Eye (tissue), 1 donor: ENCODE measurements at places on chromosomes 16 and 17.
A peak's percentile ranks its signal among the peaks of the same experiment; 100 is the strongest.

GRCh38 chr16:21654881-21655280 lies 2.5 kb upstream of the IGSF6 start:
- no peak for DNase-seq

DNA sequence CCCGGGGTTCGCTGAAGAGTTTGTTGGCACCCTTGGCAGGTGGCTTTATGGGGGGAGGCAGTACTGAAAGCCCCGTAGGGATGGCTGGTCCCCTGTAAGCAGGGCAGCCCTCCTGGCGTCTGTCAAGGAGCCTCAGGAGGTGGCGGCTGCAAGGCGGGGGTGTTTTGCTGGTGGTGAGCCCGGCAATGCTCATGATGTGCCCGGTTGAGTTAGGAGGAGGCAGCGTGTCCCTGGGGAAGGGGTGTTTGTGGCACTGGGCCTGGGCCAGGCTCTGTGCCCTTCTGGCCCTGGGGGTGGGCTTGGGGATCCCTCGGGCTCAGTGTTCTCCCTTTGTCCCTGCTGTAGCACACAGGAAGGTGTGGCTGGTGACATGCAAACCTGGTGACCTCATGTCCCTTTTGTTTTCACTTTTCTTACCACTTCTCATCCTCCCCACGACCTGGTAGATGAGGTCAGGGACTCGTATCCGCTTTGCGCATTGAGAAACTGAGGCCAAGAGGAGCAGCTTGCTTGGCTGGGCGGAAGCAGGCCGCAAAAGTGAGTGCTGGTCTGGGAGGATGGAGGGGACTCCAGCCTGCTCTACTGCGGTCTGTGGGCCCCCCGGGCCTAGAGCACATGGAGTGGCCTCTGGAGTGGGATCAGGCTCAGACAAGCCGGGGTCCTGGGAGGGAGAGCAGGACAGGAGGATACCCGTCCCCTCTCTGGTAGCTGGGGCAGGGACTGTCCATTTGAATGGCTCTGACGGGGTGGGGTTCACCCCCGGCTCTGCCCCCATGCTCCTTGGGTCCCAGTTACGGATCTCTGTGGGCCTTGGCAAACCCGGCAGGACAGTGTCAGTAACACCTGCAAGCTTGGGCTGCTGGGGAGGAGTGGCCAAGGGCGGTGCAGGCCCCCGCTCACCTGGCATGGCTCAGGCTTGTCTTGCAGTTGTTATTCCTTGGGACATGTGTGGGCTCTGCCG lies 2.2 kb downstream of the SNN start:
- DNase-seq = no peak

DNA sequence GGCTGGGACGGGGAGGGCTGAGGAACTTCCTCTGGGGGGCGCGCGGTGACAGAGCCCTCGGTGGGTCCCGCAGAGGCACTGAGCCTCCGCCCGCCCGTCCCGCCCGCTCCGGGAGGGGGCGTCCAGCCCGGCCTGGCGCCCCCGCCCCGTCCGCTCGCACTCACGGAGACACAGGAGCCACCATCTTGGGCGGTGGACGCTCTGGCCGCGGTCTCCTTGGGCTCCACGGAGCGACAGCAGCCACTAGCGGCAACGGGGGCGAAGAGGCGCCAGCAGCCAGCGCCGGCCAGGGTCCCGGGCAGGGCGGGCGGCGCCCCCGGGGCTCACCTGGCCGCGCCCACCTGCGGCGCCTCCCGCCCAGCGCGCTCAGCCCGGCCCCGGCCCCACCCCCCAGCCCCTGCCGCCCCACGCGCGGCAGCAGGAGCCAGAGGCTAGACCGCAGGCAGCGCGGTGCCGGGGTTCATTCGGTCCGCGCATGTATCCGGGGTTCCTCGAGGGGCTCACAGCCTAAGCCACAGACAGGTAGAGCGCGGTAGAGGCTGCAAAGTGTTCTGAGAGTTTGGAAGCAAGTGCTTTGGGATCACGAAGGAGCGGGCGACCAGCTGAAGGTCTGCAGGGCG lies at the start of gene C17orf113:
Gene C17orf113, minus strand, starts transcription at position 209 of the 620 bp plus-strand sequence. CDS start 7,225 bp downstream, outside the sequence.
- peak; percentile 84 for DNase-seq

- DNase-seq = no peak
Measured at GRCh38 chr17:77210946-77211541, 70.3 kb downstream of the SEC14L1 start.

DNA sequence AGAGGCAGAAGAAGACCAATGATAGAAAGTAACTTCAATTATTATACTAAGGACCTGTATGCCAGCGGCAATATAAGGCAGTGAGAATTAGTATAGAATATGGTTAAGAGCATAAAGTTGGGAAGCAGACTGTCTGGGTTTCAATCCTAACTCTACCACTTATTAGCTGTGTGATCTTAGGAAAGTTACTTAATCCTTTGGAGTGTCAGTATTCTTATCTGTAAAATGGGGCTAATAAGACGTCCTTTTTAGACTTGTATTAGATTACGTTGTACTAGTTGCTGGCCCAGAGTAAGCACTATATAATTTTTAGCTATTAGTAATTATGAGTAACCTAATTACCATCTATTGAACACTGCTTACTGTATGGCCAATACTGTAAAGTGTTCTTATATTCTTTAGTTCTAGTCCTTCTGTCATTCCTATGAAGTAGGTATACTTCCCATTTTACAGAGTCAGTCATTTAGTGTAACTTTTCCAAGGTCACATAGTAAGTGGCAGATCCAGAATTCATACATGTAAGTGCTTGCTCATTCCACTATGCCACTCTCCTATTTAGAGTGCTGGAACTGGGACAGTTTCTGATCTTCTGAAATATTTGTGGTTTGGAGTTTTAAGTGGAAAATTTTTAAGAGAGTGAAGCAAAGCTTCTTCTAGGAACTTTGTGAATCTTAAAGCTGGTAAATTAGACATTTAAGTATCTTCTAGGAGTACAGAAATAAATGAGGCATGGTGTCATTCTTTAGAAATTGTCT lies 22.5 kb downstream of the HEATR9 start:
- no peak for DNase-seq

DNA sequence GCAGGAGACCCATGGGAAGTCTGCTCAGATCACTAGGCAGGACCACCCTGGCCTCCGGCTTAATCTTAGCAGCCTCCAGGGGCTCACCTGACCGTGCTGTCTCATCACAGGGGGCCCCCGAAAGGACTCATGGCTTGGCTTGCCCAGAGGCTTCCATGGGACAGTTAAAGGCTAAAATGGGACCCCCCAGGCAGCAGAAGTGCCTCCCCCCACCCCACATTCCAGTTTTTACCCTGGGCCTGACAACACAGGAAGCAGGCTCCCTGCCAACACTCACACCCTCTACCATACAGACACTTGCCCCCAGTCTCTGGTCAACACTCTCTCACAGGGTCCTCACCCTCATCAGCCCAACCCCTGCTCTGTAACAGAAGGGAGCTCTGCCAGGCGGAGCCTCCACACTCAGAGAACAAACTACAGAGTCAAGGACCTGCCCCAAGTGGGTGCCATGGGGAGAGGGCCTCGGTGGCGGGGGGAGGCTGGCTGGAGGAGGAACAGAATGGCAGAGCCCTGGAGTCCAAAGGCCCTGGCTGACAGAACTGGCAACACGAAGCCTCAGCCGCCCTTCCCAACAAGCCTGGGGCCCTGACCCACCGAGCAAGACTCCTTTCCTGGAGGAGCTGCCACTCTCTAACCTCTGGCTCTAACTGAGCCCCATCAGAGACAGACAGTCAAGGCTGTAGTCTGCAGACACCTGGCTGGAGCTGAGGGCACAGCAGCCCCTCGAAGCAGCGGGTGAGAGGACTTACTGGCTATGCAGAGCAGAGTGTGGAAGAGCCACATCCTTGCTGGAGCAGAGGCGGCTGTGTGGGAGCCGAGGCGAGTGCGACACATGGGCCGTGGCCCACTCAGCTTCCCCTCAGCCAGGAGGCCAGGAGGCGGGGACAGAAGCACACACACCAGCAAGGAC lies at the start of gene ITGAE:
Gene ITGAE, minus strand, starts transcription at position 827 of the 910 bp plus-strand sequence. Its CDS starts 44 bp downstream, at position 783.
- no peak for DNase-seq

GRCh38 chr16:85120006-85120340 lies 7.7 kb upstream of the CIBAR2 start:
- DNase-seq = no peak

DNA sequence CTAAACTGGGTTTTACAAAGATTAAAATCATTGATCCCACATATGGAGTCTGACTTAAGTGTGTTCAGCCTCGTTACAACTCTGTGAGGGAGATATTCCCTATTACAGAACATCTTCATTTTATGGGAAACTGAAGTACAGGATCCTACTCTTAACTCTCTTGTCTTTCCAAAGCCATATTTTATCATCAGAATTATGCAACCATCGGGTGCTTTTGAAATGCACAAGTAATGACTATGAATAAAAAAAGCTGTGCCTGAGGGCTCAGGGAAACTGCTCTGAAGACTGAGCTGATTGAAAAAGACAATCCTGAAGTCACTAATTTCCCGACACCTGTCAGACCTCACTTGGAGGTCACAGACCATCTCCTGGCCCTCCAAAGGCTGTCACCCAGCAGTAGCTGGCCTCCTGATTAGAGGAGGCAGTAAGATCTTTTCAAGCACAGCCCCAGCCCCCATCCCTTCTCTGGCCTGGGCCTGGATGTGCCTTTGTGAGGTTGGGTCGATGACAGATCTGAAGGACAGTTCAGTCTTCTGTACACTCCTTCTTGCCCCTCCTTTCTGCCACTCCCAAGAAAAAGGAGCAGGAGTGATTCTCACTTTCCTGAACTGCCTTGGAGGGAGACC lies 5.6 kb downstream of the AKAP1 start:
- DNase-seq = no peak

DNA sequence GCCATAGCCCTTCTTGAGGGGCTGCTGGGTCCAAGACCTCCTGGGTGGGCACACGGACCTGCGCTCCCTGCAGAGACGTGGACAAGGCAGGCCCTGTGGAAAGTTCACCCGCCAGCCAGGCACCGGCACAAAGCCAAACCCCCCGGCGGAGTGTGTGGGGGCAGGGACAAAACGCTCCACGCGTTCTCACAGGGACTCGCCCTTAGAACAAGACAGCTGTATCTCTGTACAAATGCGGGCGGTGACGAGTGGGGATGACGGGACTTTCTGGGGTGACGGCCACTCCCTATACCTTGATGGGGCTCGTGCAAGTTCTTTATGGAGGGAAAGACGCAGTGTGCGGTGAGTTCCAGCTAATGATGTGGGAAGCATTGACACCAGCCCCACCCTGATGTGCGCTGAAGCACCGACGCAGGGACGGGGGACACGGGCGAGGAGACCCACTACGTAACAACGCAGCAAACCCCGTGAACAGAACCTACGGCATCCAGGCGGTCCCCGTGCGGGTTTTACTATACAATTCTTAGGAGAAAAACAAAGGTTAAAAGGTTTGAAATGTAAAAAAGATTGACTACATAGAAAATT lies 49.4 kb downstream of the LMF1 start:
- DNase-seq = no peak

DNA sequence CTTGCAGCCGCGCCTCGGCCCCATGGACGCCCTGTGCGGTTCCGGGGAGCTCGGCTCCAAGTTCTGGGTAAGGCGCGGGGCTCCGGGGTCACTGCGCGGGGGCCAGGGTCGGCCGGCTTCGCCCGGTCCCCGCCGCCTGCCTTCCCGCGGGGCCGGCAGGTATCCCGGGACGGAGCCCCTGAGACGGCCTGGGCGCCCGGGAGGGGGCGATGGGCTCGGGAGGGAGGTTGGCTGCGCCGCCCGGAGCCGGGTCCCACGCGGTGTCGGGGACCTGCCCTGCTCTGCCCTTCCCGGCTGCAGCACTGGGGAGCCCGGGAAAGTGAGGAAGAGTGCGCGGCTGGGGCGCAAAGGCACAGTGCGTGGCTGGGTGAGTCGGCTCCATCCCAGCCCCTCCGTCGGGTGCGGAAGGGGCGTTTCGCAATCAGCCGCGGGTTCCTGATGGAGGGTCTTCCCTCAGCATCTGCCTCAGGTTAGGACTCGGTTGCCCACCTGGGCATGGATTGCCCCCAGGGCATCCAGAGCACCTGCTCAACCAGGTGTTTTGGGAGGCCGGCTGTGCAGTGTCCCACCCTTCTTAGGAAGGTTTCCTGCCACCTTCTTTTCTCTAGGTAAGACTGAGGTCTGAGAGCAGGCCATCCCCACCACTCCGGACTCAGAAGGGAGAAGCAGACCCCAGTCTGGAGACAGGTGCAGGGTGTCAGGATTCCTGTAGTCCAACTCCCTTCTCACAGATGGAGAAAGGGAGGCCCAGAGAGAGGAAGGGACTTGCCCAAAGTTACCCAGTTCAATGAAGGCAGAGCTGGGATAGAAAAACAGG lies 442 bp downstream of the ABCC3 start:
- DNase-seq = no peak

DNA sequence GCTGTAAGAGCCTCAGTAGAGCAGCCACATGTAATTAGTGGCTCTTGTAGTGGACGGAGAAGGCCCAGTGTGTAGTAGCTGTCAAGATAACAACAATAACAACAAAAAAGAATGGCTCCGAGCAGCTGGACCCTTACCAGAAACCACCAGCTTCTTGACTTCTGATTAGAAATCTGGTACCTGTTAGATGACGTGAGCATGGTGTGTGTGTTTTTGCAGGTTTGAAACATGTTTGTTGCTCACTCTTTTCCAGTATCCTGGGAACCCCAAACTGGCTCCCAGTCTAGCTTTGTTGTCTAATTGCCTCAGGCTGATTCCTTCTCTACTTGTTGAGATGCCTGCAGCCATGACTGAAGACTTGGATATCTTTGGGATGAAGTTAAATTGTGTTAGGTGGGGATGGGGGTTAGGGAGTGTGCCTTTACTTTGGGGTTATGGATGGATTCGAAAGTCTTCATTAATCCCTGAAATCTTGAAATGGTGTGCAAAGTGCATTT lies 21.0 kb downstream of the IGF2BP1 start:
- DNase-seq = no peak

DNA sequence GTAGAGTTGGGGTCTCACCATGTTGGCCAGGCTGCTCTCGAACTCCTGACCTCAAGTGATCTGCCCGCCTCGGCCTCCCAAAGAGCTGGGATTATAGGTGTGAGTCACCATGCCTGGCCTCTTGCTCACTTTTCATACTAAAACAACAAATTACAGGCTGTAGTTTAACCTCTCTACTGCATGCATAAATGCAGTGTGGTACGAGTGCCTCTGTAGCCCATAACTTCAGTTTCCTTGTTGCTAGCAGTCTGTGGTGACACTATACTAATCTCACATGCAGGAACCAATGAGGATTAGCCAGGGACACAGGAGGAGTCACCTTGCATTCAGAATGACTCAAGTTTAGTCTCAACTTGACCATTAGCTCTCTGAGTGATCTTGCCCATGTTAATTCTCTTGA lies 20.1 kb downstream of the HMOX2 start:
- DNase-seq = no peak

GRCh38 chr16:89478576-89479221 lies 11.7 kb downstream of the ANKRD11 start:
- DNase-seq = no peak

DNA sequence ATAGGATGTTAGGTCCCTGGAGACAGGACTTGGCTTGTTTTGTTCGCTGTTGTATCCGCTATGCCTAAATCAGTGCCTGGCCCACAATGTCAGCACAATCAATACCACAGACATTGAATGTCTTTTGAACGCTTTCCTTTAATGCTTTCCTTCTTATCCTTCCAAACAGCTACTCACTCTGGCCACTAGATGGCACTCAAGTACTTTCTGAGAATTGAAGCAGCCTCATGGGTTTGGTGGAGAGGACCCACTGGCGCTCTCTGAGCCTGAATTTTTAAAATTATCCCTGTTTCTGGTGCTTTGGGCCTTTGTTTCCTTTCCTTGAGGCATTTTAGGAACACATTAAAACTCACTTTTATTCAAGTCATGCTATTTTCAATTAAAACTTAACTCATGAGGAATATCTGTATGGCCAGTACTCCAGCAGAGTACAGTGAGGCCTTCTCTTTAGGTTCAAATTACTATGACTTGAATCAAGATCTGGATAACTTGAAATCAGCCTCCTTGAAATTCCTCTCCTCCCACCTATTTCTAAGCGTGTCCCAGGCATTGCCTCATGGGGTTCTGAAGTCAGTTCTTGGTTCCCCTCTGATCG lies 3.2 kb upstream of the NLRP1 start:
- DNase-seq = peak; percentile 94

- DNase-seq = no peak
Measured at GRCh38 chr17:57745242-57745641, at the start of gene CCDC182. Gene CCDC182 (minus strand): TSS chr17:57745299. CDS start chr17:57745272, 27 bp downstream.
